ENCODE measurements at places on chromosomes 3 and 15. TPM values are rescaled to one million over a fixed set of nuclear protein-coding genes. Genes with fewer than 3 reads are reported as not detected.

The TGM4 gene
- total RNA-seq, result under 0.01 TPM

The ANKRD34C gene
- not detected for total RNA-seq

The ATP13A4 gene
- 1.3 TPM for total RNA-seq

The SLC7A14 gene
- total RNA-seq, result 3.3 TPM

The SNTN gene
- total RNA-seq, result not detected
